ENCODE measurements at places on chromosomes 2 and 18. TPM values are rescaled to one million over a fixed set of nuclear protein-coding genes. Genes with fewer than 3 reads are reported as not detected.

The LIMS1 gene
- 25.8 TPM for total RNA-seq

- no peaks in the 10 kb centered on the region for H3K36me3 ChIP-seq
- no peak overlapping the region for H3K4me3 ChIP-seq
- peaks cover 4% of the 10 kb centered on the region for H3K4me1 ChIP-seq
- no peak for DNase-seq
- H3K27ac ChIP-seq = no peak overlapping the region
- H3K27me3 ChIP-seq = no peaks in the 10 kb centered on the region
Measured at GRCh38 chr2:151269798-151270568, 8.3 kb upstream of the RBM43 start.

DNA sequence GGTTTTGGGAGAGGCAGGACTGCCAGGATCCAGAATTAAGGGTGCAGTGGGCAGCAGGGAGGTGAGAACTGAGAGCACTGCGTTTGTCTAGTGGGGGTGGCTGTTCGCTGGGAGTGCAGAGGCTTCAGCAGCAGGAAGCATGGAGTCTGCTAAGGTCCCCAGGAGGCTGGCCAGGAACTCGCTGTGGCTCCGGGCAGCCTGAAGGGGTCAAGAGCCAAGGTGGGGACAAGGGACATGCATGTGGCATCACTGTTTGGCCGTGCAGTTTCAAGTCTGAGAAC, 43.2 kb upstream of the SEMA4C start:
- H3K4me3 ChIP-seq = no peak overlapping the region
- H3K4me1 ChIP-seq = peaks cover 57% of the 10 kb centered on the region
- H3K27ac ChIP-seq = no peak overlapping the region
- no peaks in the 10 kb centered on the region for H3K27me3 ChIP-seq
- DNase-seq = no peak
- no peaks in the 10 kb centered on the region for H3K36me3 ChIP-seq

DNA sequence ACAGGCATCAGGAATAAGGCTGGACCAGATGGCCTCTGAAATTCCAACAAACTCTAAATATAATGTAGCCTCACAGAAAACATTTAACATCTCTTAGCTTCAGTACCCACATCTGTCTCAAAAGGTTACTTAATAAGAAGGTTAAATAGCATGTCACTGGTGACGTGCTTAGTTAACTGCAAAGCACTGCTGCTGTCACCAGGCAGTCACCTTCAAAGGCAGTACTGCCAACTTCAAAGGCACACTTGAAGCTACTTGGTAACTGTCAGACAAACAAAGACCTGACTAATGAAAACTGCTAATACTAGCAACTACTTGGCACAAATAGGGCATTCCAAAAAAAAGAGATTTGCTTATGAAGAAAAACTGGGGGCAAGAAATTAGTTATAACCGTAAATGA, 36.2 kb downstream of the EPG5 start:
- H3K4me3 ChIP-seq = no peak overlapping the region
- H3K27ac ChIP-seq = no peak overlapping the region
- H3K4me1 ChIP-seq = no peaks in the 10 kb centered on the region
- DNase-seq = no peak

DNA sequence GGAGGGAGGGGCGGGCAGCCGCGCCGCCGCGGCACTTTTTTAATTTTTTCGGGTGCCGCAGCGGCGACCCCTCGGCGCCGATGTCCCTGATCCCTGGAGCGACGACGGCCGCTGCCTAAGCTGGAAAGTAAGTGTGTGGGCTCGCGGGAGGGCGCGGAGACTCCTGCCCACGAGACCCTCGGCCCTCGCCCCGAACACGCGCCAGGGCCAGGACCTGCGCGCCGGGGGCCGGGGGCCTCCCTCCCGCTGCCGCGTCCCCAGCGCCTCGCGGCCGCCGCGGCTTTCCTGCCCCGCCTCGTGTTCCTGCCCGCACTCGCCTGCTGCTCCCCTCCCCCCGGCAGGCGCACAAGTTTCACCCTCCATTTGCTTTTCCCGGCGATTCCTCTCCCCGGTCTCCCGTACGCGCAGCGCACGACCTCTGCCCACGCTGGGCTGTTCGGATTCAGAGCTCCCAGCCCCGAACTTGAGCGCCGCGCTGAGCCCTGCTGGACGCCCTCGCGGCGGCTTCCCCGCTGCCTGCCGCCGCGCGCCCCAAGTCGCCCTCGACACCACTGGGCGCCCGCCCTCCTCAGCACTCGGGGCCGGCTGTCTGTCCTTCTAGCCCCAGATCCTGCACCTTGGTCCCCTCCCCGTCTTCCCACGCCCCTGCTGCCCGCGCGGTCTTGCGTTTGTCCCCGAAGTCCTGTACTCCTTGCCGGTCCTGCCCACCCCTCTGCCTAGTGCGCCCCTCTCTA, 507 bp downstream of the PKP4 start:
- no peaks in the 10 kb centered on the region for H3K36me3 ChIP-seq
- H3K4me1 ChIP-seq = peaks cover 28% of the 10 kb centered on the region
- peak; percentile 58 for DNase-seq
- peak overlapping the region; percentile 95 for H3K27ac ChIP-seq
- H3K4me3 ChIP-seq = peak overlapping the region; percentile 97

GRCh38 chr18:10234912-10235660, 219.3 kb upstream of the APCDD1 start:
- H3K27ac ChIP-seq = no peak overlapping the region
- H3K4me3 ChIP-seq = no peak overlapping the region
- H3K27me3 ChIP-seq = no peaks in the 10 kb centered on the region
- H3K36me3 ChIP-seq = no peaks in the 10 kb centered on the region

DNA sequence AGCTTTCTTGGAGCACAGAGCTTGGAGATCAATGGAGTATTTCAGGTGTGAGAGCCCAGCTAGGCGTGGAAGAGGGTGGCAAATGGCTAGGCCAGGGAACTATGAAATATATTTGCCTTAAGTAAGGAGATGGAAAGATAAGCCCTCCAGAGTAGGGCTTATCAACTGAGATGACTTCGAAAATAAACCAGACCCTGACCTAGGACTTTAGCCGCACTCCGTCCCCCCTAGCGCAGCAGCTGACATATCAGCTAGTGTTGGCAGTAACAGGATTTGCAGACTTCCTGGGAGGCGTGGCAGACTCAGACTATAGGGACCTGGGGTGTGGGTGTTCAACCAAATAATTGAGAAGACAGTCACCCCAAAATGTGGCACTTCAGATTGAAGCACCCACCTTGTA, 127.7 kb upstream of the EPAS1 start:
- no peak overlapping the region for H3K4me3 ChIP-seq
- H3K4me1 ChIP-seq = peaks cover 5% of the 10 kb centered on the region
- no peak for DNase-seq
- no peaks in the 10 kb centered on the region for H3K27me3 ChIP-seq

GRCh38 chr18:46693996-46694395, 37.0 kb upstream of the LOXHD1 start:
- H3K27ac ChIP-seq = no peak overlapping the region
- no peak for DNase-seq

DNA sequence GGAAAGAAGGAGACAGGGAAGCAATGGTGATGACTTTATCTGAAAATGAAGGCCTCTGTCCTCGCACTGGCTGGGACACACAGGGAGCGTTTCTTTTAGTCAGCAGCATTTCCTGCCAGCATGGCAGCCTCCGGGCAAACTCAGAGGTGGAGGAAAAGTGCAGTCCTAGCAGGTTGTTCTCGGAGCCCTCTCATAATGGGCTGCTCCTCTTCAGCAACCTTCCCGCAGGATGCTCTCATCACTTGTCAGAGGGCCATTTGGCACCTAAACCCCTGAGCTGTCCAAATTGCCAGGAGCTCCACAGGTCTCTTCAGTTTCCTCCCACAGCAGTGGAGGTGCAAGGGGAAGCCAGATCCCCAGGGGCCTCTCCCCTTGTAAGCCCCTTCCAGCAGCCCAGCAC, 6.2 kb downstream of the STK39 start:
- H3K27ac ChIP-seq = no peak overlapping the region
- H3K4me1 ChIP-seq = peaks cover 12% of the 10 kb centered on the region
- H3K4me3 ChIP-seq = no peak overlapping the region
- H3K27me3 ChIP-seq = peaks cover 4% of the 10 kb centered on the region

DNA sequence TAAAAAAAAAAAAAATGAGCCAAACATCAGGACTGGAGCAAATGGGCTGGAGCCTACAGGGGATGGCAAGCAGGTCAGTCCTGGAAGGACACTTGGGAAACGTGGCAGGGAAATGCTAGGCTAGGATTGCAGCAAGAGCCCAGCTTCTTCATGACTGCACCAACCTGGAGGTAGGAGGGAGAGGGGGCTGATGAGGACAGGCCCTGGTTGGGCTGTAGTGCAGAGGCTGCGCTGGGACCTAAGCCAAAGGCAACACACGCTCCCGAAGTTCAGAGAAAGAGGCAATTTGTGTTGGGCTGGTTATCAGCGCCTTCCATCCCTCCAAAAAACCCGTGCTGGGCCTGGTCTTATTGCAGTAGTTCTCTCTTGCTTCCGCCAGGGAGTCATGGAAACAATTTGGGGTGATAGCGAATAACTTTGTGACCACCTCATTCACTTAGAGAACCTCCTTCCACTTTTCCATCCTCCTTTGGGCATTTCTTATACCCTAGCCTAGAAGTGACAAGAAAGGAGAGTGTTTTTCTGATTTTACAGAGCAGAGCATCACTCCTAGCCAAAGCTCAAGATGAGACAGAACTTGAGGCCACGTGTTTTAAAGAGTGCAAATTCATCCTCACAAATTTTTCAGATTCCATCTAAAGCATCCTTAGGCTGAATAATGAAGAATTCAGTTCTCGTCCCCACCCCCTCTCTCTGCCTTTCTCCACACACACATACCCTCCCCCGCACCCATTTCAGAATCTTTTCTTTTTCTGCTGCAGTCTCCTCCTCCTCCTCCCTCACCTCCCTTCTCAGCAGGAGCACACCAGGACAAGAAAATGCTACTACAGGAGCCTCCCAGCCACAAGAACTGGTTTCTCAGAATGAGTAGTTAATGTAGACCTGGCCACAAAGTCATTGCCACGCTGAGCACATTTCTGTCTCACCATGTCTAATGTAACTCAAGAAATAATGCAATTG, 82.5 kb upstream of the STPG4 start:
- no peak overlapping the region for H3K4me3 ChIP-seq
- no peaks in the 10 kb centered on the region for H3K36me3 ChIP-seq
- no peaks in the 10 kb centered on the region for H3K27me3 ChIP-seq
